Astrocyte (in vitro differentiated cells and primary cell): ENCODE measurements at places on chromosomes 2 and 18.

GRCh38 chr2:151664520-151664919 is 69.8 kb downstream of the NEB start:
- no peak for DNase-seq

GRCh38 chr2:27170581-27171337 is 22.0 kb downstream of the TCF23 start:
- DNase-seq = peak; percentile 15

DNA sequence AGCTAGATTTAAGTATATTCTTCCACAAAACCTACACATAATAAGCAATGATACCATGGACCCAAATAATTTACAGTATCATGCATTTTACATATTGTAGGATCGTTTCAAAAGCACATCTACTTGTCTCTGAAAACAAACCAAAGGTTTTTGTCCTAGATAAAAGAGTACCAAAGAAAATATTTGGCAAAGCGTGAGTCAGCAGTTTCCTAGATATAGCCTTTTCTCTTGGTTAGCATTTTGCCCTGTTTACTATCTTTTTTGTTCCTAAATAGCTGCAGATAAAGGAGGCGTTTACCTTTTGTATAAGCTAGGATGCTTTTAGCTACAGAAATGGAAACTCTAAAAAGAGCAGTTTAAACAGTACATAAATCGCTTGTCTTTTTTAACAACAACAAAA is 305.8 kb upstream of the GULP1 start:
- peak; percentile 14 for DNase-seq

DNA sequence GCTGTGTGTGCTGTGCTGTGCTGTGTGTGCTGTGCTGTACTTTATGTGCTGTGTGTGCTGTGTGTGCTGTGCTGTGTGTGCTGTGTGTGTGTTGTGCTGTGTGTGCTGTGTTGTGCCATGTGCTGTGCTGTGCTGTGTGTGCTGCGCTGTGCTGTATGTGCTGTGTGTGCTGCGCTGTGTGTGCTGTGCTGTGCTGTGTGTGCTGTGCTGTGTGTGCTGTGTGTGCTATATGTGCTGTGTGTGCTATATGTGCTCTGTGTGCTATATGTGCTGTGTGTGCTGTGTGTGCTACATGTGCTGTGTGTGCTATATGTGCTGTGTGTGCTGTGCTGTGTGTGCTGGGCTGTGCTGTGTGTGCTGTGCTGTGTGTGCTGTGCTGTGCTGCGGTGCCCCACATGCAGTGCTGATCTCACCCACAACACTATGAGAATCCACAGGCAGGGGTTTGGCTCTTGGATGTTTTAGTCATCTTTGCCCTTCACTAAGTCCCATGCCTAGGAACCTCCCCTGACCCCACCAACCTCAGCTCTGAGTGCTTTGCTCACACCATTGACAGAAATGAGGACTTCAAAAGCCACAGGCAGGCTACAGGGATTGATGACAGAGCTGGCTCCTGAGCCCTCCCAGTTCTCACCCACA is 30.5 kb upstream of the MAL start:
- DNase-seq = no peak

- DNase-seq = peak; percentile 22
Observed at GRCh38 chr2:35081001-35081621, 1274.5 kb upstream of the CRIM1 start.

DNA sequence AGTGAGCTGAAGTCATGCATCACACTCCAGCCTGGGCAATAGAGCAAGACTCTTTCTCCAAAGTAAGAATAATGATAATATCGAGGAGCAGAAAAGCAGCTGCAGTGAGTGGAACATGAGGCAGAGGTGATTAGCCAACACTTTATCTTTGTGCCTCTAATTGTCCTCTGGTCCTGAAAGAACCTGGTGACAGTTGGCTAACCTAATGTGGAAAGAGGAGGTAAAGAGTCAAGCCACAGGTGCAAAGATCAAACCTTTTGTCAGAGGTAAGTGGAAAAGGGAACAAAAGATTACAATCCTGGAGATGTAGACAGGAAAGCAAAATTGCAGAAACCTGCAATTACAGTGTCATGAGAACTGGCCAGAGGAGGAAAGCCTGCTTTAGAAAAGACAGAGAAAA is 53.5 kb upstream of the LCLAT1 start:
- DNase-seq = no peak

- DNase-seq = no peak
Observed at GRCh38 chr2:224952936-224953657, 89.2 kb downstream of the DOCK10 start.

DNA sequence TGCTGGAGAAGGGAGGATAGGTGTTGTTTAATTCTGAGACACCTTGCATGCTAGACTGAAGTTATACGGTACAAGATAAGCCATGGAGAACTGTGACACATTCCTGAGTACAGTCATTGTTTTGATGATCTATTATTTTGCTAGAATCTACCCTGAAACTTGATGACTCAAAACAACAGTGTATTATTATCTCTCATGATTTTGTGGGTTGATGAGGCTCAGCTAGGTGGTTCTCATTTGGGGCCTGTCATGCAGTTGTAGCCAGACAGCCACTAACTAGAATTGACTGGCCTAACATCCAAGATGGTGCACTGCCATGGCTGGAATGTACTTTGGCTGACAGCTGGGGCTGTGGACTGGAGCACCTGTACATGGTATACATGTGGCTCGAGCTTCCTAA is 5.4 kb upstream of the IL1R1 start:
- no peak for DNase-seq
